ENCODE measurements at places on chromosomes 5 and 9.

DNA sequence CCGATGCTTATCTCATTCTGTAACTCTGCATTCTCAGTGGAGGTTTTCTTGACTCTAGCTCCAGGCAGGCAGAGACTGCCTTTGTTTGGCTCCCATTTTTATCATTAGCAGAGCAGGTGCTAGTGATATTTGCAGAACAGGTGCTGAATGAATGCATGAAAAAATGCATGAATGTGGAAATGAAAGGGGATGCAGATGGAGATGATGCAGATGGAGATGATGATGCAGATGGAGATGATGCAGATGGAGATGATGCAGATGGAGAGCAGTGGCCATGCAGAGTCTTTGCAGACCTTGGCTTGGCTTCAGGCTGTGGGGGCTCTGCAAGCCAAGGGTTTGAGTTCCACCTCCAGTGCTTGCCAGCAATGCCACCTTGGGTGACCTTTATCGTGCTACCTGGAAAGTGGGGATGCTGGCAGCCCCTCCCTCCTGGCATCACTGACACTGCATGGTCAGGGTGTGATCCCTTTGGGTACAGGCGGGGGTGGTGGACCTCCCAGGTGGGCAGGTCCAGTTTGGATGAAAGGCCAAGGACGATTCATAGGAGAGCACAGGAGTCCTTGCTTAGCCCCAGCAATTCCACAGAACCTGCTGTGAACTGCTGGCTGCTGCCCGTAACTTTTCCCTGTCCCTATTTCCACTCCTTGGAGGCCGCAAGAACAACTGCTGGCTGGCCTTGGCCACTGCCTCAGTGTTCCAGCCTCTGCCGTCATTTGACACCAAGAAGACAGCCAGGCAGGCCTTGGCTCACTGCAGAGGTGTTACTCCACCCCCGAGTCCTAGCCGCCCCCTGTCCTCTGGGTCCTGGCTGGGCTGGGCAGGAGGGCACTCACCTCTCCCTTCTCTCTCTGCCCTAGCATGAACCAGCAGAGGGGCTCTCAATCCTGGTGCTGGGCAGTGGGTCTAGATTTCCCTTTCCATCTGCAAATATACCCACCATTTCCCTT, 33.0 kb downstream of the ERGIC1 start:
- no peak for DNase-seq

DNA sequence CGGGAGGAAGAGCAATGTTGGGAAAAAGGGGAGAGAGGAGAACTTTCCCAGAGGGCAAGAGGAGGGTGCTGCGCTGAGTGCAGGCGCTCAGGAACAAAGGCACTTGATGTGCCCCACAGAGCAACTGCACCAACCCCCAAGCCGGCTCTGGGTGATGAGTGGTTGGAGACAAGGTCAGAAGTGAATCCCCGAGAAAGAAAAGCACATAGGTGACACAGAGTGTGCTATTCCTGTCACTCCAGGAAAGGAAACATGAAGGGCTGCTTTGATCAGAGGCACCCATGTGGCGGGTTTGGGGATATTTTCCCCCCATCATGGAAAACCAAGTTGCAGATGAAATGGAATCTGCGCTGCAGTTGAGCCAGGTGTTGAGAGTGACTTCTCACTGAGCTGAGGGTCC, 20.7 kb upstream of the SLC25A48 start:
- no peak for DNase-seq

- no peak for DNase-seq
These were observed 212.9 kb downstream of the MAPKAP1 start for GRCh38 chr9:125493881-125494652.

DNA sequence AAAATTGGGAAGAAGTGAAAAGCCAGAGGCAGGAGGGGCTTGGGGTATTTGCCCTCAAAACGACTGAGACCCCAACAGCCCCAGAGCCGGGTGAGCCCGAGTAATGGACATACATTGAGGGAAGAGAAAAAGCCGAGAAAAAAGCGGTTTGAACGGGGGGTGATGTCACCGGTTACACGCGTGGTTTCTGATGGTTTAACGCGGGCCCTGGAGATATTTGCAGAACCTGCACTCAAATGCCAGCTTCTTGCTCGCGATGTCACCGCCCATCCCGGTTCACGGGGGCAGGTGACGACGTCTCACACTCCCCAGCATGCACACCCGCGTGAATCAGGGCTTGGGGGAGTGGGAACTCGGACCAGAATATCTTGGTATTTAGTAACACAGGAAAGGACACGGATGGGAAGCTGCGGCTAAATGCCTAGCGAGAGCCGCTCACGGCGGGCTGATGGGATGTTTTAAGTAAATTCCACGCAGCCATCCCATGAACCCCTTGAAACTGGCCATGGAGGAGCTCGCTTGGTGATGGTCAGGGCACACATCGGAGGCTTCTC, 102.0 kb upstream of the RAPGEF1 start:
- DNase-seq = no peak

DNA sequence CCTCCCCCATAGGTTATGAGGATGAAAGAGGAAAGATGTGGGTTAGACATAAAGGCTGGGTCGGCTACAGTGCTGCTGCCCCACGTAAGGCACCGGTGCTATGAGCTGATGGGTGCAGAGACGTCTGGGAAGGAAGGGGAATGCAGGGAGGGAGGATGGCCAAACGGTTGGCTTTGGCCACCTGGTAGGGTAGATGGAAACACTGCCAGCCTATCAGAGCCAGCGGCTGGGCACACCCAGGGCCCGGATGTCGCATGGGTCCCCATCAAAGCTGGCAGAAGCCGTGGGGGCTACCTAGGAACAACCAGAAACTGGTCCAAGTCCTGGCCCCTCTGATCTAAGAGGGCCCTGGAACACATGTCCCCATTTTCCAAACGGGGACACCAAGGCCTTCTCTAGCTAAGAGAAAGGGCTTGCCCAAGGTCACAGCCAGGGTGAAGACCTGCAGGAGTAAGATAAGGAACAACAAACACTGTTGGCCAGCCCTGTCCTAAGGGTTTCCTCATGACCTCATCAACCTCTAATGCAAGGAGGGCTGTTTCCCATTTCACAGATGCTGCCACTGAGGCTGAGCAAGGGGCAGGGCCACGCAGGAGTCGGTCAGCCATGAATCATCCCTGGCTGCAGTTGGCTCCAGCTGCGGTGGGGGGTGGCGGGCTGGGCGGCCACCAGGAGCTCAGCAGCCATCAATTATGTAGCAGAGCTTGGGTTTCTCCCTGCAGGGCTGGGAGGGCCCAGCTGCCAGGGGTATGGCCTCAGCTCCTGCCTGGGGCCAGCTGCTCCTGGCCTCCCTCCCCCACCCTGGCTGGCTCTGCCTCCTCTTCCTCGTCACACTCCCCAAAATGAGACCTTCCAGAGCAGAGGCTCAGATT, 4.9 kb downstream of the SH3GLB2 start:
- no peak for DNase-seq

- DNase-seq = no peak
These were observed 301.3 kb upstream of the ADCY2 start for GRCh38 chr5:7094626-7095025.

GRCh38 chr5:141753971-141754713, 72.1 kb upstream of the ARAP3 start:
- DNase-seq = peak; percentile 65

DNA sequence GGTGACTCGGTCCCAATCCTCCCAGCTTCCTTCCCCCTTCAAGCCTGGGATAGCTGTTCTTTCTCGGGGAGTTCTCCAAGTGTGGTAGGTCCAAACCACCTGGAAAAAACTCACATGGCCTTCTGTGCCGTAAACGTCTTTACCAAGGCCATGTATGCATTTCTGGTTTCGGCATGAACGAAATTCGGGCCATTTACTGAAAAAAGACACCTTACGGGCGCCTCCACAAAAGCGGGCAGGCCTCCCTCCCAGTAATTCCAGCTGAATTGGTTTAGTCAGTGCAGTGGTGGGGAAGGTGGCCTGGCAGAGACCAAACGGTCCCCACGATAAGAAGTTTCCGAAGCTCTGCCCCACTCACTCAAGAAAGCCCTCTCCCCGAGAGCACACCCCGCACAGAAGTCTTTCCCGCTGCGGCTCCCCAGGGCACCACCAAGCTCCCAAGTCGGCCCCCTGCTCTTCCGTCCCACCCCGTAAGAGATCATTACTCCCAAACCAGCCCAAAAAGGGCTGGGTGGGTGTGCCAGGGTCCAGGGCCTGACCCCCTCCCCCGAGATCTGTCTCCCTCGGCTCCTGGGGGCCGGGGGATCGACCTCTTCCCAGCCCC, 86.3 kb upstream of the MELK start:
- DNase-seq = peak; percentile 44

GRCh38 chr5:109329333-109330237, 80.2 kb downstream of the PJA2 start:
- DNase-seq = no peak

DNA sequence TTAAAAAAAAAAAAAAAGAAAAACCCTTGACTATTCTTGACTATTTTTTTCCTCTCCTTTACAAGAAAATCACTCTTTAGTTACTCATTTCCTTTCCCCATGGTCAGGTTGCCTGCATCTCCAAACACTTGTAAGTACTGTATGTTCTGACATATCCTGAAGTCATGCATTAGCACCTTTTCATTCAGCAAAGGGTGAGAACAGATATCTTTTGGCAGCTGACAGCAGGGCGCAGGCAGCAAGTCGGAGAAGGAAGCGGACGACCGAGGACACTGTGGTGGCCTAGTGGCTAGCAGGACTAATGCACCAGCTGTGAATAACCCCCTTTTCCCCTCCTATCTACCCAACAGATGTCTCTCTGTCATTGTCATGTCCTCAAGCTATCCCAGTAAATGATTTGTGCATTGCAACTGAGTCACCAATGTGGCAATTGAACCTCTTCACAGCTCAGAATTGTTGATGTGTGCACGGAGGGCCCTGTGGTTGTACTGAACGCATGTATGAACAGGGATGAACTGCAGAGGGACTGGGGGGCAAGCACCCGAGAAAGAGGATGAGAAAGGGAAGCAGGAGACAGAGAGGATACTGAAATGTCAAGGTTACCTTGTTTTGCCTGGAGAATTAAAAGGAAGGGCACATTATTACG, 996.0 kb upstream of the ARRDC3 start:
- DNase-seq = no peak

DNA sequence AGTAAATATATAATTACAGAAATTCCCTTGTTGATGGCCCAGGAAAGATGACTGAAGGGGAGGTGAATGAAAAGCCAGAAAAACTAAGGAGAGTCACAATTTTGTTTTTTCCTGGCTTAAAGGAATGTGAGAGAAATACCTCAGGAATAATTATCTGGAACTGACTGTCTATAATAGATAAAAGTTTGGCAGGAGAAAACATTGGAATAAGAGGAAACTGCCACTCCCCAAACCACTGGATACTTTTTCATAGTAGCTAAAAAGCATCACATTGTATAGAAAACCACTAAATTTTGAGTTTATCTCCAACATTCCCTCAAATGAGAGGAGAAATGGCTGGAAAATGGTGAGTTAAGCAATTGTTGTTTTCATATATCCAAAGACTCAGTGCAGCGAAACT, 326.0 kb downstream of the NPR3 start:
- DNase-seq = no peak

GRCh38 chr5:138949988-138950387, 74.9 kb upstream of the LRRTM2 start:
- DNase-seq = no peak

DNA sequence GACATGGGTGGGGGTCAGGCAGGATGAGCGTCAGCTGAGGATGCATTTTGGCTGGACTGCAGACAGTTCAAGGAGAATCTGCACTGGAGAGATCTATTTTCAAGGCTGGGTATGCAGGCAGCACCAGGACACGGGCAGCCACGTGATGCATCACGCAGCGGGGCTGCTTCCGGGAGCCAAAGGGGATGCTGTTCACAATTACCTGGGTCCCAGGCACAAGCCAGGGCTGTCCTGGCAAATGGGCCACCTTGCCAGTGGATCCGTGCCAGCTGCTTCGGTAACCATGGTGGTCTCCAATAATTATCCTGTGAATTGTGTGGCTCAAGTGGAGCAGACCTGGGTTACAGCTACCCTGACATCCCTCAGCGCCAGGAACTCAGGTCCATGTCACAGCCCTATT, 17.5 kb downstream of the DBH start:
- DNase-seq = no peak

DNA sequence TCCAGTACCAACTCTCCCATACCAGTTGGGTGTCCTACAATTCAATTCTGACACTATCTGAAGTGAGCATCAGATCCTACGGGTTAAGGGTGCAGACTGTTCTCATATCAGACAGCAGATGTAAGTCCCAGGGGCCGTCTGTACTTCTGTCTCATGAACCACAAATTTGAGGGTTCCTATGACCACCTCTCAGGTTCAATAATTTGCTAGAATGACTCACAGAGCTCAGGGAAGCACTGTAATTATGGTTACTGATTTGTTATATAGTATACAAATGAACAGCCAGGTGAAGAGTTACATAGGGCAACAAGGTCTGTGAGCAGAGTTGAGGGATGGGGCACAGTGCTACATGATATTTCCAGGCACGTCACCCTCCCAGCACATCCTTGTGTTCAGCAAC, 499.1 kb downstream of the DMAC1 start:
- no peak for DNase-seq

DNA sequence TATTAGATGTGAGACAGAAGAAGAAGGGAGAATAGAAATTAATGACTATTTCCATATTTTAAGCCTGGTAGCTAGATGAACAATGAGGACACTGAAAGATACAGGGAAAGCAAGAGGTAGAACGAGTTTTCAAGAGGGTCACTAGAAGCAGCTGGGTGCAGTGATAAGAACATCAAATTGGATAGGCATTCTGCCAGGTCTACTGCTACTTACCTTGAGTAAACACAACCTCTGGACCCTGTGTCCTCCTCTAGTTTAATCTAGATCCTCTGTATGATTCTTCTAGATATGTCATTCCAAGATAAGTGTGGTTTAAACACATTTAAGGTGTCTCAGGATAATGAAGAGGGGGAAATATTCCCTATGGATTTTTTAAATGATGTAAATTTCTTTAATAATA, 31.2 kb downstream of the OTP start:
- DNase-seq = no peak

DNA sequence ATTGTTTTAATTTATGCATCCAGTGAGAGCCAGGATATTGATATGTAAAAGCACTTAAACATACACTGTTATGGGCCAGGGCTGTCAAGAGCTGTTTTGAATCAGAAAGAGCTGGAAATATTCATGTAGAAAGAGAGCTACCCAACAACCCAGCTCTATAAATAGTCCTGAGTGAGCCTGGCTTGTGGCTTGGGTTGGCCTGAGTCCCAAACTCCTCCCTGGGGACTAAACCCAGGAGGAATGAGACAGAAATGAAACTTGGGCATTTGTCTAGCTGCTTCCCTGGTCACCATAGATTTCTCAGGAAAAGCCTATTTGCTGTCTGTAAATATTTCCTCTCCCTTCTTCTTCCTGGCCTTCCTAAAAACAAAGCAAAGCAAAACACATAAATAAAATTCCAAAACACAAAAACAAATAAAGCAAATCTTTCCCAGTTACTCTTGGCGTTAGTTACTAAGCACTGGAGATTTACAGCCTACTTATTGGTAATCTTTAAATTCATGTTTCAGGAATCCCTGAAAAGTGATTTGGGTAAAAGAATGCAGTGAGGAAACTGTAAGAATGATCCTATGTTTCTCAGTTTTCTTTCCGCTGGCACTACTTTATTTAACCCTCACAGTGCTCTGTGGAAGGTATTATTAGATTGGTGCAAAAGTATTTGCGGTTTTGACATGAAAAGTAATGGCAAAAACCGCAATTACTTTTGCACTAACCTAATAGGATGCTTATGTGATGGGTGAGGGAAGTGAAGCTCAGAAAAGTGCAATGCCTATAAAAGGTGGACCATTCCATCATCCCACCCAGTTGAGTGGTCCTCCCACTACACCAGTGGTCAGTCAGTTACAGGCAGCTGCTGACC, 111.8 kb downstream of the CARTPT start:
- DNase-seq = no peak

GRCh38 chr9:89886281-89886700, 281.5 kb downstream of the GADD45G start:
- DNase-seq = no peak

GRCh38 chr5:5483880-5484598, 61.6 kb downstream of the ICE1 start:
- DNase-seq = no peak

Data from HuH-7 (cell line).